ENCODE measurements at places on chromosomes 2 and 18. TPM values are rescaled to one million over a fixed set of nuclear protein-coding genes. Genes with fewer than 3 reads are reported as not detected.

CCDC68 gene
- 46.3 TPM for polyA plus RNA-seq

DNA sequence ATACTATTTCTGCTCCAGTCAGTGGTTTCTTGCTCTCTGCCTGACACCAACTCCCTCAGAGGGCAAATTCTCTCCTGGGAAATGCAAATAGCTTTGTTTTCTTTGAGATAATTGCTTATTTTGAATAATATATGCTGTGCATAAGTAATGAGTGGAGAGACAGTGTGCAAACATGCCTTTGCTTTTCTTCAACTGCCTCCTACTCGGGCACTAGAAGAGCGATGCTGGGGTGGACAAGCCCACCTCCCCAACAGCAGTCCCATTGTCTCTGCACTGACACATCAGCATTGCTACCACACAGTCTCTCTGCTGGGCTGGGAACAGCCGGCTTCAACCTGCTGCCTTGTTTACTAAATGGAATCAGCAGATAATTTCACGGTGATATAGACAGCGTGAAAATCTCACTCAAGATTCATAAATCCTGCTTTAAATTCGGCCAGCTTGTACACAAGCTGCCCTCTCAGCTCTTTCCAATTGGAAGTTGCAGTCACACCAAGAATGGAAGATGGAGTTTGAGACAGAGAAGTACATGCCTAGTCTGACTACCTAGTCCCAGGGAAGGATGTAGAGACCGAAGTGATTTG, 694.5 kb downstream of the TDRD15 start:
- no peak for DNase-seq

CCDC102B gene
- 8.2 TPM for polyA plus RNA-seq

PLGLB2 gene
- 2.4 TPM for polyA plus RNA-seq

SH3BP4 gene
- polyA plus RNA-seq: 27.7 TPM

GRCh38 chr2:26595146-26595545, 46.0 kb downstream of the CIB4 start:
- no peak for DNase-seq

DNA sequence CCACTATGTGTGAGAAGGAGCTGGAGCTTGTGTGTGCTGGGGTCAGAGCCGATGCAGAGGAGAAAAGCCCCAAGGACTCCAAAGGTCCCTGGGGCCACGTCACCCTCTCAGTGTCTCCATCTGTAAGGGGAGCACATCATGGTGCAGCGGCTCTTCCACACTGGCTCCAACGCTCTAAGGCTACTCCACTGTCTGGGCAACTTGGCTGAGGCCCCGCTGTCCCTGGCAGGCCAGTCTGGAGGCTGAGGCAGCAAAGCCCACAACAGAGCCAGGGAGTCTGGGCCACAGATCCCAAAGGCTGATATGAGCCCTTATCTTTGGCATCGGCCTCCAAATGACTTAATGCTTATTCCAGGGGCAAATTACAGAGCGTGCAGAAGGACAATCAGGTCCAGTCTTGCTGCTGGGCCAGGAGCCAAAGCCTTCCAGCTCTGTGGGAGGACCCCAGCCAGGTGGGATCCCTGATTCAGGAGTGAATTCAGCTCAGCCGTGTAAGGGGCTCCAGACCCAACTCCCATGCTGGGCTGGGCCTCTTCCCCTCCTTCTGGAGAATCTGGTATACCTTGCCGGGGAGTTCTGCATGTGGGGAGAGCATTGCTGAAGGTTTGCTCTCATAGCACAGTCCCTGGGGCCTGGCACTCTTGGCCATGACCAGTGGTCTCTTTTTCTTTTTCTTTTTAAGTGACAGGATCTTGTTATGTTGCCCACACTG, 1.8 kb upstream of the DUSP2 start:
- no peak for DNase-seq

All from large intestine (tissue), 12 donors.